RWPE2 (cell line): ENCODE measurements at places on chromosomes 1 and 21.

GRCh38 chr1:198141668-198142351 lies 15.0 kb upstream of the NEK7 start:
- no peak for DNase-seq
- no peak overlapping the region for H3K27ac ChIP-seq
- no peaks in the 10 kb centered on the region for H3K36me3 ChIP-seq
- no peaks in the 10 kb centered on the region for H3K4me1 ChIP-seq
- no peaks in the 10 kb centered on the region for H3K27me3 ChIP-seq

GRCh38 chr1:1014799-1015681 lies 1.7 kb downstream of the ISG15 start:
- DNase-seq = no peak
- no peaks in the 10 kb centered on the region for H3K36me3 ChIP-seq
- H3K4me3 ChIP-seq = no peak overlapping the region

GRCh38 chr1:168088511-168089325 lies 48.0 kb downstream of the GPR161 start:
- no peaks in the 10 kb centered on the region for H3K36me3 ChIP-seq
- H3K4me3 ChIP-seq = no peak overlapping the region
- no peak for DNase-seq

DNA sequence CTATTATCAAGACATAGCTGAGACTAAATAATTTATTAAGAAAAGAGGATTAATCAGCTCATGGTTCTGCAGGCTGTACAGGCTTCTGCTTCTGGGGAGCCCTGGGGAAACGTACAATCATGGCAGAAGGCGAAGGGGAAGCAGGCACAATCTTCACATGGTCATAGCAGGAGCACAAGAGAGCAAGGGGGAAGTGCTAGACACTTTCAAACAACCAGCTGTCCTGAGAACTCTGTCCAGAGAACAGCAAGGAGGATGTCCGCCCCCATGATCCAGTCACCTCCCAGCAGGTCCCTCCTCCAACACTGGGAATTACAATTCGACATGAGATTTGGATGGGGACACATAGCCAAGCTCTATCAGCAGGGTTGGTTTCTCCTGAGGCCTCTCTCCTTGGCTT lies 10.3 kb upstream of the SLC45A1 start:
- H3K36me3 ChIP-seq = no peaks in the 10 kb centered on the region
- no peaks in the 10 kb centered on the region for H3K27me3 ChIP-seq
- no peak overlapping the region for H3K27ac ChIP-seq
- no peaks in the 10 kb centered on the region for H3K4me1 ChIP-seq

- no peaks in the 10 kb centered on the region for H3K36me3 ChIP-seq
- H3K4me1 ChIP-seq = peaks cover 24% of the 10 kb centered on the region
- H3K27ac ChIP-seq = no peak overlapping the region
- H3K4me3 ChIP-seq = no peak overlapping the region
- no peaks in the 10 kb centered on the region for H3K27me3 ChIP-seq
- DNase-seq = no peak
Measured at GRCh38 chr1:197692965-197693364, 82.3 kb downstream of the DENND1B start.

DNA sequence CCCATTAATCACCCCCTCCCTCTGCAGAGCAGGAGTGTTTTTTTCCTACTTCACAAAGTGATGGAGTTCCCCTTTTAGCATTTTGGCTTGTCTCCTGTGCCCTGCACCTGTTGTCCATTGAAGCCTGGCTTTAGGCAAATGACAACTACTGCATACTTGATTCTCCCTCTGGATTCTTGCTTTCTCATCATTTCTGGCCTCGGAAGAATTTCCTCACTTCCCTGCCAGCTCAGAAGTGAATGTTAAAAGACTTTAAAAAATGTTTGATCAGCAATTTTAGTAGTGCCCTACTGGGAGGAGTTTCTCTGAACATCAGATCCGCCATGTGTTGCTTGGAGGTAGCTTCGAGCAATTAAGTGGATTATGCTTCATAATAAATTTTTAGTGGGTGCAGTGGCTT lies 28.1 kb downstream of the RCOR3 start:
- no peak for DNase-seq
- peaks cover 22% of the 10 kb centered on the region for H3K36me3 ChIP-seq
- H3K27me3 ChIP-seq = no peaks in the 10 kb centered on the region

DNA sequence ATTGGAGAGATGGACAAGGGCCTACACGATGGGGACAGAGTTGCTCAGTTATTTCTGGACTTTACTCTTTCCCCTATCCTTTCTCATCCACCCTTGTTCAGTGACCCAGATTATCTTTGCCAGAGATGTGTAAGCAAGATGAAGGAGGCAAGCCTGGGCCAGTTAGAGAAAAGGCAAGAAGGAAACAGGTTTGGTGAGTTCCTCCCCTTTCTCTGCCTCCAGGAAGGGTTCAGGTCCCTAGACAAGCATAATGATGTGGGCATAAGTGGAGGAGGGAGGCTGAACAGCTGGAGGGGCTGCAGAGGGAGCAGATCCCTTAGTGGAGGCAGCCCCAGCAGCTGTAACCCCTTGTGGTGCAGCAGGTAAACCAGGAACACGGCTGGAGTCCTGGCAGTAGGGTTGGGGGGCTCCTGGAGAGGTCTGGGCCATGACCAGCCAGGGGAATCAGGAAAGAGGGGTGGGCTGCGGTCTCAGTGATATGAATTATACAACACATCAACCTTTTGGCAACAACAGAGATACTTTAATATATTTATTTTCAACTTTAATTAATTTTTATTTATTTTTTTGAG lies 9.2 kb upstream of the CDC42 start:
- no peaks in the 10 kb centered on the region for H3K36me3 ChIP-seq
- no peak overlapping the region for H3K4me3 ChIP-seq
- peaks cover 55% of the 10 kb centered on the region for H3K4me1 ChIP-seq
- peak overlapping the region; percentile 82 for H3K27ac ChIP-seq

DNA sequence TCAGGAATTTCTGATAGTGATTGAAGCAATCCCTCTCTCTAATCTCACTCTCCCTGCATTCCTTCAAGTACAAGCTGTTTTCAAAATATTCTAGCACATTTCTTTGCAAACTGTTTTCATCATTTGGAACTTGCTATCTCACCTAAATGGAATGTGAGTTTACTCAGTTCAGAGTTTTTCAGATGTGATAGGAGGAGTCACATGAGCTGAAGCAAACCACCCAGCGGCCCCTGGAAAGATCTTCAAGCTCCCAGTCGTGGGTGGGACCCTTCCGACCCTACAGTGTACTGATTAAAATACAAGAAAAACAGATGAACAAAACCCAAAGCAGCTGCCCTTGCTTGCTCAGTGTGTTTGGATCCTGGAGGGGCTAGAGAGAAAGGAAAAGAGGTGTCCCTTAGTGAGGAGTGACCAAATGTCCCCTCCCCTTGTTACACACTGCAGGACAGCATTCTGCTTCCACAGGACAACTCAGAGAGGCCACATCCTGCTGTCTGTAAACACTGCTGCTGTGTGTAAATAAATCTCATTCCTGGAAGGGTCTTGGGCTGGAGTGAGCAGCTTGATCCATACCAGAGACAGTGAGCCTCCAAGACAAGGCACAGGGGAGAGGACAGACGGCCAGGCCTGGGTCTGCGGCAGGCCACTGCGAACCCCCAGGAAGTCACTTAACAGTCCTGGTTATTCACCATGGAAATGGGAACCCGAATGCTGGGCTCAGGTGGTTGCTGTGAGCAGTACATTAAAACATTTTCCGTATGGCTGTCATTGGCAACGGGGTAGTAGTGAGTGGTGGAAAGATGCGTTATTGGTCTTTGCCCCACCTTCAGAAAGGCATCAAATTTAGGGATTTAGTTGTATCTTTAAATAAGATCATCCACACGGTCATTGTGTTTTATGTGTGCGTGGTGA lies 229.2 kb downstream of the RHOU start:
- H3K4me3 ChIP-seq = no peak overlapping the region
- H3K27ac ChIP-seq = no peak overlapping the region
- H3K4me1 ChIP-seq = no peaks in the 10 kb centered on the region
- DNase-seq = no peak
- H3K36me3 ChIP-seq = no peaks in the 10 kb centered on the region
- H3K27me3 ChIP-seq = no peaks in the 10 kb centered on the region

- no peak overlapping the region for H3K27ac ChIP-seq
- no peaks in the 10 kb centered on the region for H3K27me3 ChIP-seq
- H3K36me3 ChIP-seq = no peaks in the 10 kb centered on the region
- H3K4me3 ChIP-seq = no peak overlapping the region
- no peak for DNase-seq
Measured at GRCh38 chr1:226529891-226530290, 18.7 kb upstream of the STUM start.
